ENCODE measurements at places on chromosomes 13 and 19. TPM values are rescaled to one million over a fixed set of nuclear protein-coding genes. Genes with fewer than 3 reads are reported as not detected.

DNA sequence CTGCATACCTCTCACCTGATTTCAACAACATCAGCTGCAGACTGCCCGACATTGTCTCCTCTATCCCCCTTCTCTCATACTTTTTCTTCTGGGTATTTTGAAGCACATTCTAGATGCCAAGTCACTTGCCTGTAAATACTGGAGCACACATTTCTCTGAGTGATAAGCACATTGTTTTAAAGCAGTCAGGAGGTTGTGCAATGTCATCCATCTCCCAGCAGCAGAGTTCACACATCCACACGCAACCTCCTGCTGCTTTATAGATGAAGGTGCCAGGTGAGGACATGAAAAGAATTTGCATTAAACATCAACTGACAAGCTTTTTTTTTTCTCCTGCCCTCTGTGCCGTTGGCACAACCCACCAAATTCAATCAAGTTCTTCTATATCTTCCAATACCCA is 5.5 kb downstream of the UPK1A start:
- no peak for DNase-seq

GRCh38 chr19:50972795-50973376 is 3.5 kb upstream of the KLK6 start:
- no peak for DNase-seq

DNA sequence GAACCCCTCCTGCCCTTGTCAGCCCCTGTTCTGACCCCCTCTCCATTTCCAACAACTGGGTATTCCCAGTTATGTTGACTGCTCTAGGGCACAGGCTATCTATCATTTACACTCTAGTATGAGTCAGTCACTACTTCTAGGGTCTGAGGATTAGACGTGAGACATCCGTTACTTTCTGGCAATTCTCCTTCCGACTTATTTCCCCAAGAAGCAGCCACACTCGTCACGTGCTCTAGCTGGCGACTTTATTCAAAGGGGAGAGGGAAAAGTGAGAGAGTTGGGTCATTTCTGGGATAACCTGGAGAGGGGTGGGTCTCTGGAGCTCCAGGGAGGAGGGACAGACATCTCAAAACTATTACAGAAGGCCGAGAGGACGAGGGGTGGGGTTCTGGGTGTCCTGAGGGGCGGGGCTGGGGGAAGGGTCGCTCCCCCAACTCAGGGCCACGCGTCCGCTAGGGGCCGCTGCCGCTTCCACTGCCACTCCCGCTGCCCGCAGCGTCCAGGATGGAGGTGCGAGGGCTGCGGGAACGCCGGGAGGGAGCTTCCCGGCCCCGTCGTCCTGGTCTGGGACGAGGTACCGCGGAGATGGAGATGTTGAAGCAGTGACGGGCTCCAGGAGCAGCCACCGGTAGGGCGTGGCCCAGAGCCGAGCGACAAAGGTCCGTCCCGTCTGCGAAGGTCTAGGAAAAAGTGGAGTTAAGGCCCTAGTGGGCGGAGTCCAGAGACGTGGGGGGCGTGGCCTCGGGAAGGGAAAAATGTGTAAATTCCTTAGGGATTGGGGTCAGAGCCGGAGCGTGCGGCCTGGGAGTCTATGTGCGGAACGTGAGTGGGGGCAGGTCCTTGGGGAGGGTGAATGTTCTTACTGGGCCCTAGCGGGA is 8.9 kb downstream of the RTBDN start:
- no peak for DNase-seq

GRCh38 chr19:45163751-45164460 is 3.1 kb upstream of the NKPD1 start:
- DNase-seq, result no peak

DNA sequence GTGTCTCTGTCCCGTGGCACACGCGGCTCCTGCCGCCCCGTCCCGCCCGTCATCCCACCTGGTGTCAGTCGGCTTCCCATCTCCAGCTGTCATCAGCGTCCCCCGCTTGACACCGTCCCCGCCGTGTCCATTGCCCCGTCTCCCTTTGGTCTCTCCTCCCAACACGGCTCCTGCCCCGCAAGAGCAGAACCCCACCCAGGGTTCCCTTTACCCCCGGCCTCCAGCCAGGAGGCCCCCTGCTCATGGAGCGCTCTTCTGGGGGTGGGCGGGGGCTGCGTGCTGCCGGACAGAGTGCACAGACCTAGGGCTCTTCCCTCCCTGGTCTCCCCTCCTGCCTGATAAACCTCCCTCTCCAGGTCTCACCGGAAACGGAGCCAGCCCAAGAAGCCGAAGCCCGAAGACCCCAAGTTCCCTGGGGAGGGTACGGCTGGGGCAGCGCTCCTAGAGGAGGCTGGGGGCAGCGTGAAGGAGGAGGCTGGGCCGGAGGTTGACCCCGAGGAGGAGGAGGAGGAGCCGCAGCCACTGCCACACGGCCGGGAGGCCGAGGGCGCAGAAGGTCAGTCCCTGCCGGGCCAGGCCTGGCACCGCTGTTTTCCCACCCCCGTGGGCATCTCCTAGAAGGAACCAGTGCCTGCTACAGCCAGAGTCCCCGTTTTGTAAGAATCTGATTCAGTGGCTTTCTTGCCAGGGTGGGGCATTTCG is 150.5 kb downstream of the KDM4B start:
- DNase-seq, result no peak

DNA sequence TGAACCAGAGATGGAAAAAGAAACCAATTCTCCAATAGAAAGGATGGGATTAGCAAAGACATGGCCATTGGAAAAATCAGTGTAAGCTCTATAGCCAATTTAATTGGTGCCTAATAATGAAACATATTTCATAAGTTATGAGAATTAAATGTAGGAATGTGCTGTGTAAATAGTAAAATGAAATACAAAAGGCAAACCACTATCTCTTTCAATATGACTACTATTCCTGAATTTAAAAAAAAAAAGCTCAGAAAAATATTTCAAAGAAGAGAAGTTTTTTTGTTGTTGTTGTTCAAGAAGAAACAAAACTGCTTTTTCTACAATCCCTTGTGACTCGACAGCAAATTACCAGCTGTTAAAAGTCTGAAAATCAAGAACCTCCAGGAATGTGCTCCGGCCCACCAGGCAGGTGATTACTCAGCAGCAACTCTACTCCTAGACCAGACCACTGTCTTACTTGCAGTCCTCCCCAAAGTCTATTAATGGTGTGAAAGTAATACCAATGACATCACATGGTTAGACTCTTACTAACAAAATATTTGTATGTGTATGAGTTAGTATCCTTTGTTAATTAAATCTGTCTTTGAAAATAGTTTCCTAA is 362.4 kb downstream of the KCTD12 start:
- no peak for DNase-seq

DNA sequence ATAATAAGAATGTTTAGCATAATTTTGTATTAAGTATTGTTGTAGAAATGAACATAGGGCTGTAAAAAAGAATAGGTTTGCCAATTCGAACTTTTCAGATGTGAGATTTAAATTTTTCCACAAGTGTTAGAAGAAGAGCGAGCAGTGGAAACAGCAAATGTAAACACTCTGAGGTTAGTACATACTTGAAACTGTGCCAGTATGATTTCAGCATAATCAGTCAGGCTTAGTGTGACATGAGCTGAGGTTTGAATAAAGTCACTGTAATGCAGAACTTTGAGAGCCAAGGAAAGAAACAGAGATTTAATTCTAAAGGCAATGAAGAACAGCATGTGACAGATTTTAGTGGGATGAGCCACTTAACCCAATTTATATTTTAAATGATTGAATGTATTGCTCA is 2166.4 kb downstream of the PCDH9 start:
- DNase-seq, result no peak

DNA sequence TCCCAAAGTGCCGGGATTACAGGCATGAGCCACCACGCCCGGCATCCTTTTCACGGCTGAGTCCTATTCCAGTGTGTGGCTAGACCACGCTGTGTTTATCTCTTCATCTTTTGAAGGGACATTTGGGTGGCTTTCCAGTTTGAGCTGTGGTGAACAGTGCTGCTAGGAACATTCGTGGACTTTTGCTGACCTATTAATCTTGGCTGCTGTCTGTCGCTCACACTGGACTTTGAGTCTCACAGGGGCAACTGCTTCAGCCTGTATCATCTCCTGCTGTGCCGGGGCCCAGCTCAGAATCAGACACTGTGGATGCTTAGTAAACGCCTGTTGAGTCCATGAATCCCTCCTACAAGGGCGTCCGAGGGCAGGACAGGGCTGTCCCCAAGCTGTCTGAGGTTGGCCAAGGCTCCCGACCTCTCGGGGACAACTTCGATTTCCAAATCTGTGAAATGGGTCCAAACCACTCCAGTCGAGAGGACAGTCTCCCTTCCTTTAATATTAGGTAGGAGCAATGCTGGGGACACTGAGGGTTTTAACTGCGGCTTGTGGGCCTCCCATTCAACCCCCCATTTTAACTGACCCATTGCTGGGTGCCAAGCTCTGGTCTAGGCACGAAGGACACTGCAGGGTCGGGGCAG is 48.4 kb downstream of the SMIM24 start:
- no peak for DNase-seq

- peak; percentile 66 for DNase-seq
Measured at GRCh38 chr19:17332677-17333581, 1.7 kb downstream of the ANO8 start.

- DNase-seq, result no peak
Measured at GRCh38 chr13:95624020-95624419, 20.5 kb downstream of the DZIP1 start.

- no peak for DNase-seq
Measured at GRCh38 chr19:30431591-30431990, 59.4 kb downstream of the ZNF536 start.

- no peak for DNase-seq
Measured at GRCh38 chr19:11882606-11883005, 5.0 kb upstream of the ZNF69 start.

- no peak for DNase-seq
Measured at GRCh38 chr13:98619556-98619955, 42.6 kb upstream of the STK24 start.

- DNase-seq, result no peak
Measured at GRCh38 chr13:47038188-47038587, 141.3 kb upstream of the HTR2A start.

DNA sequence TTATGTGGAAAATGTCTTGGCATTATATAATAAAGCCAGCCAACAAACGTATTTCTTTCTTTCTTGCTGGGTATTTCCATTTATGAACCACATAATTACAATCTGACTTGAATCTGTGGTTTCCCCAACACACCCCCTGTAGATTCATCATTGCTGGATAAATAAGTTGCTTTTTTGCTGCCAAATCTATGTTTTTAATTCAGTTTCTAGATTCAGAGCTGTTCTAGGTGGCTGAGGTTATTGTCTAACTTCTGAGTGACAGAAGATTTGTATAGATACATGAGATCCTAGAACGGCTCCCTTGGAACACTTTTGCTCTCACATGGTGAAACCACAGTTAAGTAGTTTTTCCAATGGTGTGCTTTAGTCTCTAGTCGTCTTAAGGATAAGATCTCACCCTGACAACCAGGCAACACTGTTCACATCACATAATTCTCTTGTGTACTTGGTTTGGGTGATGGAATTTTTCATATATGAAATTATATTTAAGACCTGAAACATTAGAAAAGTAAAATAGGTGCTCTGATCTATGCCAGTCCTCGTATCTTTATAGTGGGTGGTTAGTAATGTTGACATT is 239.1 kb downstream of the KLF12 start:
- DNase-seq, result no peak

DNA sequence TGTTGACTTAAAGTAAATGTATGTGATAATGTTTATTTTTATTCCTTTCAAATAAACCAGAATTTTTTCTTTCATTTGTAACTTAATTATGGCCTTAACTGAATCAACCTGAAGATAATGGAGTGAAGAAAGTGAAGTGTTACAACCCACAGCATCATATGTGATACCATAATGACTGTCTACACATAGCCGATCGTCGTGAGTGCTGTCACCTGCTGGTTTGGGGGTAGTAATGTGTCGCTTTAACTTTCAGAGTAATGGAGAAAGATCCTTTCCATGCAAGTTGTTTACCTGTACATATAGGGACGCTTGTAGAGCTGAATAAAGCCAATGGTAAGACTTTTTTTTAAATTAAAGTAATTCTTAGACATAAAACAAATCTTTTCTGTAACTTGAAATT is 9.9 kb downstream of the CDC16 start:
- DNase-seq, result no peak

DNA sequence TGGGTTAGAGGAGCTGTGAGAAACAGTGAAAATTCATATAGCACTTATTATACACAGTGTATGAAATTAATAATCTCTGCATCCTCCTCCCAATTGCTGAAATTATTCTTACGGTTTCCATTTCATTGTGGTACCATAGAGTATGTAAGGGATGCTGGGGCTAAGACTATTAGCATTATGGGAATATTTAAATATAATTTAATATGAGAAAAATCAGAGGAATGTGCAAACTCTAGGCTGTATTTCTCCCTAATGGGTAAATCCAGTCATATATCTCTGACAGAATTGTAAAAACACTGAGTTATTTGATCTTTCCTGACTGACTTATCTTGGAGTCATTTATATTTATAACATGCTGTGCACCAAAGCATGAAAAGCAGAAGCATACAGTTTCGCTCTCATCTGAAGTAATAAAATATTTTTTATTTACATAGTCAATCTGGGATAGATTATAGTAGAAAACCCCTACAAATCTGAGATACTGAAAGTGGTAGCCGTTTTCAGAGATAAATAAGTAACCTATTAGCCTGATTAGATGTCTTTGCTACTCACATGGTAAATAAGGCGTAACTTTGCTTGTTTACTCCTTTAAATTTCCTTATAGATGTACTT is 34.9 kb downstream of the LRCH1 start:
- no peak for DNase-seq

- no peak for DNase-seq
Measured at GRCh38 chr19:42683917-42684513, 56.3 kb downstream of the PSG3 start.

Gene BSPH1
- not detected for total RNA-seq

Gene TTC9B
- not detected for total RNA-seq

Gene NLRP11
- total RNA-seq, result not detected

Gene ZNF547
- 1.8 TPM for total RNA-seq

Gene PSG5
- 0.47 TPM for total RNA-seq

Gene ZNF536
- total RNA-seq, result 0.64 TPM

All from suprapubic skin (tissue), 4 donors.